ENCODE measurements at places on chromosomes 16 and 17.

- DNase-seq = no peak
These were observed 63.6 kb downstream of the PLCG2 start for GRCh38 chr16:81842564-81843242.

DNA sequence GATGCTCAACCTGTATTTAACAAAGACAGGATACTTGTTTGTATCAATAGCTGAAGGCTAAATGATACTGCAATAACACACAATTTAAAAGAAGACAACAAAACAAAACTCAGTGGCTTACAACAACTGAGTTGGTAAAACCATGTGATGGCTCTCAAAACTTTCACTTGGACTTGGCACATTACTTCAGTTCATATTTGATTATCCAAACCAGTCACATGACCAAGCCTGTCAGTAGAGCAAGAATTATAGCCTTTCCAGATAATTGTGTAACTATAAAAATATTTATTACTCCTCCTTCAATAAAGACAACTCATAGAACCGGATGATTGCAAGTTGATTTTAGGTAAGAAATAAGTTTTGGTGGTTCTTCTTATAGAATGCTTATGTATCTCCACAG lies 56.8 kb downstream of the NQO1 start:
- DNase-seq = no peak

DNA sequence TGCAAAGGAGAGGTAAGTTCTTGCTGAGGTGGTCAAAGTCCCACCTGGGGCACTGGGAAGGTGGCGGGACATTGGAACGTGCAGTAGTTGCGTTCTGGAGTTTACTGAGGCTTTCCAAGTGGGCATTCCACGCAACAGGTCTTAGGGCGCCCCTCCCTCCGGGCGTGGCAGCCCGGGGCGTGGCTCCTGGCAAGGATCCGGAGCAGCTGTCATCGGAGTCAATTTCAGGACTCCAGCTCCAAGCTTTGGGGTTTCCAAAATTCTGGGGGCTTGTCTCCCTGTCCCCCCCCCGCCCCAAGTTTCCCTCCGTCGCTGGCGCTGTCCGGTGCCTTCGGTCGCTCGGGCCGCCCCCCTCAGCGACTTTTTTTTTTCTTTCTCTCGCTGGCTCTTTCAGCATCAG lies 43.1 kb upstream of the AMZ2 start:
- DNase-seq = no peak

- peak; percentile 66 for DNase-seq
These were observed 18.5 kb upstream of the ALDH3A1 start for GRCh38 chr17:19766421-19767270.

DNA sequence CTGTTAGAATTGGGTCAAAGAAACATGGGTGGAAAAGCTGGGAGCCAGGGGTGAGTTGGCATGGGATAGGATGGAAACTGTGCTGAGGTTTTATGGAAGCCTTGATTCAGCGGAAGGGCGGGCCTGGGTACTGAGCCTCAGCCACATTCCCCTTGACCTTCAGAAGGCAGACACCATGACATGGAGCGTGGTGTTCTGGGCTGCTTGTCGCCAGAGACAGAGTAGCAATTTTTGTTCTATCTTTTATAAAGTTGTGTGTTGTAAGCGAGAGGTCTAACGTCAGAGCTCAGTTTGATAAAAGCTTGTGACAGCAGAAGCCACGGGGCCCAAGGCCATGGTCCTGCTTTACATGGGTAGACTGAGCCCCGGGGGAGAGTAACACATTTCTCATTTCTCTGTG lies 50.2 kb downstream of the SLC47A1 start:
- no peak for DNase-seq

GRCh38 chr16:89637379-89637778 lies 20.1 kb downstream of the CHMP1A start:
- DNase-seq = no peak

DNA sequence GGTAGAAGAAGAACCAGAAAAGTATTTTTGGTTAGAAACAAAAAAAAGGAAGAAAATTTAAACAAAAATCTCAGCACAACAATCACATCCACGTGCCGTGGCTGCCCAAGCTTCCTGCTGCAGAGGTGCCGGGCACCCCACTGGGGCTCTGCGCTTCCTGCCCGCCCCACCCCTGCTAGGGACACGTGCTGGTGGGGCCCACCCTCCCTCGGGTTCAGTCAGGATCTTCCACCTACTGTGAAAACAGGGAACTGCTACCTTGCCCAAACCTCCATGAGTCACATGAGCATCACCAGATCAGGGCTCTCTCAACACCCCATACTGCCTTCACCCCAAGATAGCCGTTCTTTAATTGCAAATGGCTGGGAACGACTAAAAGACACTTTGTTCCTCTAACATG lies 24.4 kb upstream of the CYTH1 start:
- no peak for DNase-seq

- peak; percentile 78 for DNase-seq
These were observed 3.1 kb upstream of the MIF4GD start for GRCh38 chr17:75273977-75274708.

- no peak for DNase-seq
These were observed 670 bp upstream of the CTF1 start for GRCh38 chr16:30895627-30896260.

GRCh38 chr17:35025541-35025940 lies 38.0 kb downstream of the RFFL start:
- DNase-seq = no peak

- DNase-seq = no peak
These were observed 201.5 kb downstream of the IRF8 start for GRCh38 chr16:86100205-86101136.

- no peak for DNase-seq
These were observed 45.3 kb upstream of the ZCCHC14 start for GRCh38 chr16:87538160-87538559.

DNA sequence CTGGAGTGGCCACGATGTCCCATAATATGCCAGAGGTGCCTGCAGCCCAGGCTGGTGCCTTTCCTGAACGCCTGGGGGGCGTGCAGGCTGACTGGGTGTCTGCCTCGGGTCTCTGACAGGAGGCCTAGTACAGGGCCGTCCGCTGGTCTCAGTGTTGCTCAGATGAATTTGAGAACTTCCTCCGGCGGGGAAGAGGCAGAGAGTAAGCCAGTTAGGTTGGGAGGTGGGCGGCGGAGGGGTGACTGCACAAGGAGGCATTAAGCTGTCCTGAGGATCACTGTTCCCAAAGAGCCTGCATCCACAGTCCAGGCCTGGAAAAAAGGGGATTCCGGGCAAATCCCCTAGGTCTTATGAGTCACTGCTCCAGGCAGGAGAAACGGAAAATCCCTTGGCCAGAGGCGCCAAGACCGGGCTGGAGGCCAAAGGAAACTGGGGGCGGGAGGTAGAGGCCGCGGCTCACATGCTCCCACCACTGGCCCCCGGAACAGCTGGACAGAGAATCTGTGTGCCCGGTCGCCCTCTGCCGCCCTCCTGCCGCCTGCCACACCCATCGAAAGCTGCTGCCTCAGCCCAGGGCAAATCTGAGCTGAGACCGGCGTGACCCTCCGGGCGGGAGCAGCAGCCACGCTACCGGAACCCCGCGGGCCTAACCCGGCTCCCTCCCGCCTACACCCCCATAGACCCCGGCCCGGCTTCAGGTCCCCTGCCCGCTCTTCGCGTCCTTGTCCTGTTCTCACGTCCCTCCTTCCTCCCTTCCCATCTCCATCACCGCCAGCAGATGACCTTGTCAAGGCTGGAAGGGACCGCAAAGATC lies 1.2 kb downstream of the TRIM47 start:
- DNase-seq = peak; percentile 97

GRCh38 chr16:75074920-75075687 lies 41.5 kb downstream of the LDHD start:
- DNase-seq = peak; percentile 75

- DNase-seq = no peak
These were observed 19.7 kb upstream of the NDUFAB1 start for GRCh38 chr16:23615805-23616204.

DNA sequence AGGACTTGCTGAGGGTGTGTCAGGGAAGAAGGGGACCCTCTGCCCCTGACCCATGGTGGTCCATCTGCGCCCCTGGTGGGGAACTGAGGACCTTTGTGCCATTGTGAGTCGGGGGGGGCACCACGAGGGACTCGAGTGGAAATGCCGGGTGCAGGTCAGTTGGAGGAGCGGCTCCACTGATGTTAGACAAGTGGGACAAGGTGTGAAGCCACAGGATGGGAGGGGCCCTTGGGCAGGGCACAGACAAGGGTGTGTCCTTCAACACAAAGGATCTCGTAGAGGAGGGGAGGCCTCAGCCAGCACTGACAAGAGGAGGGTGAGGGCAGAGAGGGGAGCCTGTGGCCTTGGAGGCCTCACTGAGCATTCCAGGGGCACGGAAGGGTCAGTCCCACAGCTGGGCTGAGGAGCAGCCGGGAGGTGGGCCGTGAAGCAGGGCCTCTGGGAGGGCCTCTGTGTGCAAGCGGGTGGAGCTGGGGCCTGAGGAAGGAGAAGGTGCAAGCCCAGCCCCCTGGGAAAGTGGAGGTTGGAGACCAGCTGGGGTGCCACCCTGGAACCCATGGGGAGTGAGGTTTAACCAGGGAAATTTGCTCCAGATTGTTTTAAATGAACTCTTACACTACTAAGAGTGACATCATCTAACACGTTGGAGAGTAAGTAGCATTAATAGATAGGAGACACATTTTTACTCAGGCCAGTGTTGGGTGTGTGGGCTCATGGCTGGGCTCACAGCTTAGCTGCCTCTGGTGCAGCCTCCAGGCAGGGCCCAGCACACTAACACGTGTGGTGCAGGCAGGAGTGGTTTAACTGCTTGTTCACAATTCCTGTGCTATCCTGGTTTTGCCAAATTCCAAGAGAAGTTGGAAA lies 27.9 kb downstream of the NARF start:
- no peak for DNase-seq

DNA sequence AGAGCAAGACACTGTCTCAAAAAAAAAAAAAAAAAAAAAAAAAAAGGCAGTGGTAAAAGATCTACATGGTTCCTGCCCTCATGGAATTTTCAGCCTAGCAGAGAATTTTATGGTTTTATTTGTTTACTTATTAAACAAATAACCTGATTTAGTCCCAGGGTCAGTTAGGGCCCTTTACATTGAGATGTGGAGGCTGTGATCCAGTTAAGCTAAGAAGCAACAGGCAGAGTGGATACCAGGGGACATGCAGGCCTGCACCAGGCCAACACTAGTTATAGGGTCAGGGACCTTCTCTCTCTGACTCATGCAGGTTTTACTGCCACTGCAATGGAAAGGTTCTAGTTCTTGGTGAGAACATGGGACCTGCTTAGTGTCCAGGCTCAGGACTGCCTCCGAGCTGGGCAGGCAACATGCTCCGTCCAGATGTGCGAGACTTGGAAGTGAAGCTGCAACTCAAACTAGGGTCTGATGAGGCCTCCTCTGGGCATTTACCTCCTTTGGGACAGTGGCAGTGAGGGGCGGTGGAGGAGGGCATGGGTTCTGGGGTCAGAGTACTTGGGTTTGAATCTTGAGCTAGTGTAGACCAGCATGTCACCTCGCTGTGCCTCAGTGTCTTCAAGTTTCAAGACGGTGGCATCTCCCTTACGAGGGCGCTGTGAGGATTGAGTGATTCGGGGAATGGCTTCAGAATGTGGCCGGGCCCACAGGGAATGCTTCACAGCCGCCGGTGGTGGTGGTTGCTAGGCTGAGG lies 301.8 kb downstream of the CPPED1 start:
- DNase-seq = no peak

DNA sequence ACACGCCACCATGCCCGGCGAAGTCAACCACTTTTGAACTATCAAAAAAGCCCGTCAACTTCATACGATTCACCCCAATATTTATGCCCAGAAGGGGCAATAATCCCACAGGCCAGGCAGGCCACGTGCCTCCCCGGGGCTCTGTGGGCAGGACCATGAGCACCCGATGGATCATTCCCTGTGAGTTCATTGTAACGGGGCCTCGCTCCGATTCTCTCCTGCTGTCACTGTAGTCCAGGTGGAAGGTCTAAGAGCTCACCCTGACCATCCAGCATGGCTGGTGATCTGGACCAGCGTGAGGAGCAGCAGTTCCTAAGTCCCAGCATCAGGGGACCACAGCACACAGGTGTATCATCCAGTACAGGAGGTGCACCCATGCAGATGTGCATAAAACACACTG lies 77.5 kb upstream of the DOC2B start:
- no peak for DNase-seq

DNA sequence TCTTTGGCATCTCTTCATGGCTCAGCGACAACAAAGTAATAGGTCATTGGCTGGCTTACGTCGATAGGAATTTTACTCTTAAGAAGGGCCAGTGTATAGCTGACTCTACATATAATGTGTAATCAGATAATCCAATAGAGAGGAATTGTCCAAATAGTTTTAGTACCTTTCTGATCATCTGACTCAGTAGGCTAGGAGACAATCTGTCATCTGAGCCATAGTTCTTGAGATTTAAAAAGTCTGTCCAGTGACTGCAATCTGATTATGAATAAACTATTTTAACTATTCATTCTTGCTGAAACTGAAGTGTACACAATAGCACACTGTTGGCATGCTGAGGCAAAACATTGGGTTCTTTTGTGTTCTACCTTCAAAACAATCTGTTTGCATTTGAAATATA lies 21.4 kb upstream of the NOL11 start:
- DNase-seq = no peak

Data from cardiac fibroblast (primary cell).